ENCODE measurements at places on chromosomes 4 and X.
A peak's percentile ranks its signal among the peaks of the same experiment; 100 is the strongest.

DNA sequence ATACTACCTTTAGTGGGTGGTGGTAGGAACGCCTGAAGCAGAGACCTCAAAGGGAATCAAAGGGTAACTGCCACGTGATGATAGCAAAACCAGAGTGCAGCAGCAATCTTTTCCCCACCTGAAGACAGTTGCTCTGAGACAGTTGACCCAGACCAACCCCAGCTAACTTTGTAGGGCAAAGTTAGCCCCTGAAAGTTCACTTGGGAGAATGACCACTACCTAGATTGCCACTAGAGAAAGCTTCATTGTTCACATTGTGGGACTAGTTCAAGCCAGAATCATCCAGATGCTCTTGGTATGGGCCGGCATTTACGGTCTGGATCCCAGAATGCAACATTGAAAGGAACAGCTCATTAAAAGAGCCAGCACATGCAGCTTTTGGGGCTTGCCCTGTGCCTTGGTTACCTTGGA lies 4.1 kb downstream of the SEPTIN6 start:
- peak; percentile 45 for DNase-seq

- DNase-seq, result peak; percentile 60
Measured at GRCh38 chrX:39309721-39310152, 508.5 kb downstream of the MID1IP1 start.

DNA sequence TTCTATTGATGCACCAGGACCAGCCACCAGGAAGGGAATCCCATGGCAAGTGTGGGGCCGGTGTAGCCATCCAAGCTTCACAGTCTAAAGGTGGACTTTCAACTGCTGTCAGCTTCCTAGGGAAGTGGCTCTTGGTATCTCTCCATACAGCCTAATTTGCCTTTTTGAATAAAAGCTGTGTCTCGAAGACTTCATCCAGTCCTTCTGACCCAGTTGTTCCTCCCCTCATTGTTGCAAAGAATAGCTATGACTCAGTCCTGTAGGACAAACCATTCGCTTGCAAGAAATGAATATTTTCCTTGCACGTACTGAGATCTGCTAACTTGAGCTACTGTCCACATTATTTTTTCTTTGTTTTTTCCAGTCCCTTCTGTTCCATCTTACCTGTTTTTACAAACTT lies 145.1 kb upstream of the CTSO start:
- DNase-seq, result no peak

- DNase-seq, result no peak
Measured at GRCh38 chr4:122796801-122797404, 29.7 kb upstream of the FGF2 start.

DNA sequence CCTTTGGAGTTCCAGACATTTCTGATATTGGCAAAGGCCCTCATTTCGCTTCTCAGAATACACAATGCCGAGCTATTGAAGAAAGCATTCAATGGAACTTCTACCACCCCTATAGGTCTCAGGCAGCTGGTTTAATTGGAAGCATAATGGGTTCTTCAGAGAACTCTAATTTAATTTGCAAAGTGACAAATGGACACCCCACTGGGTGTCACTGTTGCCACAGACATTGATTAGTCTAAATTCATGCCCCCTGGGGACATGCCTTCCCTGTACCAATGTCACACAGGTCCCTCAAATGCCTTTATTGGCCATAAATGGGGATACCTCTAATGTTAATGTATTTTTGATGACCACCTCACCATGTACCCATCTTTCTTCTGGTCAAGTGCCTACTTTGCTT lies 22.9 kb upstream of the TMEM255A start:
- no peak for DNase-seq

- DNase-seq, result no peak
Measured at GRCh38 chr4:176259330-176260090, 9.5 kb downstream of the ASB5 start.

- DNase-seq, result no peak
Measured at GRCh38 chrX:113059714-113060113, 219.1 kb upstream of the AMOT start.

GRCh38 chrX:115494161-115494560 lies 66.8 kb upstream of the PLS3 start:
- no peak for DNase-seq

- DNase-seq, result no peak
Measured at GRCh38 chr4:159374749-159375530, 272.1 kb downstream of the RAPGEF2 start.

DNA sequence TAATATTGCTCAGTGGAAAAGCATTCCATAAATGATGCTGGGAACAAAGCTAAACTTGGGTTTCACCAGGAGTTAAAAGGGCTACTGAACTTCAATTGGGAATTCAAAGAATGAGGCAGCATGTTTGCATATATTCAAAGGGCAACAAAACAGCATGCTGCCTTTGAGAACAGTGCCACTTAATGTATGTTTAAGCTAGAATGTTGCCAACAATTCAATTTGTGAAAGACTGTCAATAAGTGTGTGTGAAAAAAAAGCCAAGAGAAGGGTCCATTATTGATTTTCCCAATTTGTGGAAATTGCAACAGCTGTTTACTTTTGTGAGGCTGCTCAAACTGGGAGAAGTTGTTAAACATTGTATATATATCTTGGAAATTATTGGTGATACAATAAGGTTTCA lies 701.9 kb upstream of the ACTRT1 start:
- no peak for DNase-seq

DNA sequence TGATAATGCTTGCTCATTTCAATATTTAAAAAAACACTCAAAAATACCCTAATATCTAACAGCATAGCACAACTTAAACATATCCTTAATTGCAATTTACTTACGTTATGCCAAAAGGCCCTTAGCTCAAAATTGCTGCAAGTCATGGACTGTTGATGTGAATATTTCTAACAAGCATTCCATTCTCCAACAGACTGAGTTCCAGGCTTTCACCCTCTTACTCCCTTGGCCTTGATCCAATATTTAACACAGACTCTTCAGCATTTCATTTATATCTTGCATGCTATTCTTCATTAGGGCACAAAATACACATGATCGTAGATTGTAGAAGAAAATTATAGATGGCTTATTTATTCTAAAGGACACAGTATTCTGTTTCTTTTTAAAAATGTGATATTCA lies 96.5 kb downstream of the RNF150 start:
- DNase-seq, result no peak

DNA sequence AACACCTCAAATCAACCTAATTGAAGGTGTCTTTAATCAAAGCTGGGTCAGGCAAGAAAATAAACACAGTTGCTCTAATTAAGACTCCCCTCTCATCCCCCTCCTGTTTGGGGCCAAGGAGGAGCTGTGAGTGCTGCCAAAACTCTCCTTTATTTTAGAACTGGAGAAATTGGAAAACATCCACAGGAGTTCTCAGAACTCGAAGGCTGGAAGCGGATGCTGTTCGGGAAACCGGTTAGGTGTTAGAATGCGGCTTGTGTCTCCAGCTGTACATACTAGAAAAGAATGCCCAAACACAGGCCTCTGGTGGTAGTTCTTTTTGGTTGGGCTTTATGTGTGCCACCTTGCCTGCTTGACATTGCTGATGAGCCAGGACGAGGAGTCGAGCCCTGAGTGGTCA lies 118.2 kb downstream of the GPR143 start:
- DNase-seq, result no peak

DNA sequence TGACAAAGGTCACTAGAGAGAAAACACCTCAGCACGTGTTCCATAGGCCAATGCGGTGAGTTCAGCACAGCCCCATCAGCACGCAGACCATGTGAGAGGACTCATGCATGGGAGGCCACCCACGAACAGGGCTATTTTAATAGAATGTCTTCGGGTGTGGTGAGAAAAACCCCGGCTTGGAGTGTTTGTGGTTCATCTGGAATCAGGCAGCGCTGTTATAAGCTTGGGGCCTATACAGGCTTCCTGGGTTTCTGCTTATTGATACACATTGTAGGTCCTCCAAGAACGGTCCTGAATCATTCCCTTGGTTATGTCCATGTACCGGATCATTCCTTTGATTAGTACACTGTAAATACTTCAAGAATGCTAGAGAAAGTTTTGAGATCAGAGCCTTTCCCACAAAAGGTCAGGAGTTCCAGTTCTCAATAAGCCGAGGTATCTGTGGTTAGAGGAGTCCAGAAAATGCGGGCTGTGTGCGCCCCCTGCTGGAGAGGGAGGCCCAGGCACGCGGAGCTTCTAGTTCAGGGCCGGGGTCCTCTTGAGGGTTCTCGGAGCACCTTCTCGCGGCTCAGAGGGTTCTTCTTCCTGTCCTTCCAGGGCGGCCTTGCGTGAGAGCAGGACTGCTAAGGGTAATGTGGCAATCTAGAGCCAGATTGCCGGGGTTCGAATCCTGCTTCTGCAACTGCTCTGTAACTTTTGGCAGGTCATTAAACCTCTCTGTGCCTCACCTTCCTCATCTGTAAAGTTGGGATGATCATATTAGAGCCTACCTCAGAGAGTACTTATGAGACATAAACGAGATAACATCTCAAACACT lies 51.8 kb downstream of the TLR10 start:
- peak; percentile 84 for DNase-seq

Measured in stimulated activated CD4-positive, alpha-beta T cell treated with anti-CD3 and anti-CD28 coated beads, Interleukin-4, amount 100 ng/mL, for 24 hours (primary cell).